Pancreas (tissue), 10 donors: ENCODE measurements at places on chromosomes 13 and 19. TPM values are rescaled to one million over a fixed set of nuclear protein-coding genes. Genes with fewer than 3 reads are reported as not detected.

Gene PLPPR2
- total RNA-seq = 11.0 TPM

Gene IRGC
- not detected for total RNA-seq

Gene TLE2
- 18.1 TPM for total RNA-seq

Gene ZNF563
- total RNA-seq = 1.0 TPM

Gene ATP8A2
- 0.06 TPM for total RNA-seq

Gene GFY
- total RNA-seq = not detected

Gene PNMA8A
- 8.0 TPM for total RNA-seq

Gene C19orf38
- not detected for total RNA-seq

Gene NLRP5
- total RNA-seq = not detected

Gene ELL
- 10.5 TPM for total RNA-seq

Gene CCL25
- total RNA-seq = not detected

Gene ZNF667
- 3.3 TPM for total RNA-seq

Gene JSRP1
- not detected for total RNA-seq

Gene KLK11
- 6.7 TPM for total RNA-seq

Gene GAPDHS
- total RNA-seq = not detected

Gene SIAH3
- not detected for total RNA-seq

Gene GIPR
- total RNA-seq = 10.1 TPM

Gene SCN1B
- total RNA-seq = 11.0 TPM

Gene CLDN10
- 86.4 TPM for total RNA-seq

Gene CEACAM21
- total RNA-seq = 0.64 TPM

Gene TPTE2
- not detected for total RNA-seq

Gene SLC8A2
- total RNA-seq = 7.7 TPM

Gene CRB3
- 25.9 TPM for total RNA-seq

Gene HCN2
- total RNA-seq = 0.22 TPM

Gene OVOL3
- not detected for total RNA-seq

Gene MED26
- total RNA-seq = 3.9 TPM

Gene CFD
- total RNA-seq = 5.7 TPM

Gene NALCN
- total RNA-seq = 0.51 TPM

Gene CEACAM7
- total RNA-seq = 4.2 TPM

Gene ZFP28
- total RNA-seq = 4.8 TPM

Gene CCDC169
- total RNA-seq = 0.31 TPM

Gene RAB3A
- total RNA-seq = 2.0 TPM

Gene GIPC3
- total RNA-seq = 0.17 TPM

Gene PALM
- 5.7 TPM for total RNA-seq

Gene DENND1C
- 0.51 TPM for total RNA-seq

Gene FGF9
- 0.43 TPM for total RNA-seq

Gene KCNC3
- total RNA-seq = 3.7 TPM

Gene PDS5B
- total RNA-seq = 19.9 TPM

Gene MCEMP1
- 0.49 TPM for total RNA-seq

Gene KLHL1
- total RNA-seq = not detected

Gene ANGPTL4
- 82.8 TPM for total RNA-seq

Gene HSPB6
- 3.4 TPM for total RNA-seq

Gene HPN
- 119 TPM for total RNA-seq

Gene PCDH20
- total RNA-seq = 0.14 TPM

Gene ZNF99
- not detected for total RNA-seq

Gene NDUFA3
- 30.7 TPM for total RNA-seq

Gene ACER1
- total RNA-seq = not detected

Gene CEACAM6
- total RNA-seq = 3.6 TPM

Gene UNC13A
- 0.98 TPM for total RNA-seq

Gene SYT3
- 0.31 TPM for total RNA-seq

Gene TMPRSS9
- 0.64 TPM for total RNA-seq

Gene MYO1F
- total RNA-seq = 1.7 TPM

Gene CLDND2
- 0.57 TPM for total RNA-seq

Gene PSG3
- not detected for total RNA-seq

Gene EPS8L1
- total RNA-seq = 10.2 TPM

Gene ZNF540
- total RNA-seq = 2.1 TPM

Gene WDR87
- not detected for total RNA-seq

Gene SLAIN1
- total RNA-seq = 11.4 TPM

Gene GNG7
- 7.5 TPM for total RNA-seq
